ENCODE measurements at places on chromosomes 1 and 21.

- DNase-seq = peak; percentile 50
Observed at GRCh38 chr1:155174324-155175280, 953 bp downstream of the TRIM46 start.

DNA sequence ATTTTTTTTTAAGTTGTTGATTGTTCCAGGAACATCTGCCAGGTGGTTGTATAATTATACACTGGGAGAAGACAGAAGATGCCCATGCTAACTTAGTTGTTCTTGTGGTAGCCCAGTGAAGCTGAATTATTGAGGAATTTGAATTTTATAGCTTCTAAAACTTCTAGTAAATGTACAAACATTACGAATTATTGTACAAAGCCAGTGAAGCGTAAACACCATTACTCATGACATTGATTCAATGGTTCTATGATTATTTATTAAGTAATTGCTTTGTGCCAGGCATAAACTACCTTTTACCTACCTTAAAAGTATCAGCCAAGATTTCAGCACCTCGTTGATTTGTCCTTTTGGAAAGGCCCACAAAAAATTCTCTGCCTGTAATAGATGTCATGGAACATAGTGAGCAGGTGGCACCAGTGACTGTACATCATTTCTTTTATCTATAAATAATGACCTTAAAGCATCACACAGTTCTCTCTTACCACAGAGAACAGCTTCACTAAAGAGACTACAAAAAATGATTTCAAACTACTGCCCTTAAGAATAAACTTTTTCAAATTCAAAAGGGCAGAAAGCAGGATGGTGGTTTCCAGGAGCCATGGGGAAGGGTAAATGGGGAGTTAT, 74.9 kb upstream of the BCL10 start:
- no peak for DNase-seq

GRCh38 chr1:83102630-83103071, 896.3 kb downstream of the TTLL7 start:
- DNase-seq = no peak

- DNase-seq = no peak
Observed at GRCh38 chr1:154944401-154945159, 8.1 kb upstream of the PMVK start.

DNA sequence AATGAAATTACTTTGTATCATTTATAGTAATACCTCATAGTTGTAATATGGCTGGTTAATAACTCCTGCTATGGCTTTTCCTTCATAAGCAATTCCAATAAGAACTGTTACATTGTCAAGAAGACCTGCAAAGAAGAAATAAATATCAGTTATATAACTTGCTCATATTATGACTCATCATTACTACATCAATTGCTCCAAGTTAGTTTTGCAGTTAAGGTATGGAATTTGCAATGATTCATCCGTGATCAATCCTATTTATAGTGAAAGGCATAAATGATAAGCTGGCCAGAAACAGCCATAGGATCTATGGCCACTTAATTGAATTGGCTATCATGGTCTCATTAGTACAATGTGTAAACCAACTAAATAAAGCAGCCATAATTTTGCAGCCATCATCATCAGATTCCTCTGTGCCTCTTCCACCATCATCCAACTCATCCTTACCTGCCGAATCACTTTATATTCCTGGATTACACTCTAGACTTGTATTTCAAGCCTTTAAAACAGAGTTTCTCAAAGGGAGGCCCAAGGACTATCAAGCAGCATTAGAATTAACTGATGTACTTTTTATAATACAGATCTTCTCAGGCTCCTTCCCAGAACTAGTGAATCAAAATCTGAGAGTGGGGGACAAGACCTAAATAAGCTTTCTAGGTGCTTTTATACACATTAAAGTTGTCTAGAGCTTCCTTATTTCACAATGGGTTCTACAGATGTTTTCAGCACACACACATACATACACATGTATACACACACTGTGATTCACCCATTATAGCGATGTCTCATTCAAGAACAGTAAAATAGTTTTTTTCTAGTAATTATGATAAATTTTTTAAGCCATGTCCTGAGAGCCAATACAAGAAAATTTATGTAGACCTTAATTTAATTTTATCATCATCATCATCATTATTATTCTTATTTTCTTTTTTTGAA, 21.2 kb upstream of the EPRS1 start:
- DNase-seq = no peak

DNA sequence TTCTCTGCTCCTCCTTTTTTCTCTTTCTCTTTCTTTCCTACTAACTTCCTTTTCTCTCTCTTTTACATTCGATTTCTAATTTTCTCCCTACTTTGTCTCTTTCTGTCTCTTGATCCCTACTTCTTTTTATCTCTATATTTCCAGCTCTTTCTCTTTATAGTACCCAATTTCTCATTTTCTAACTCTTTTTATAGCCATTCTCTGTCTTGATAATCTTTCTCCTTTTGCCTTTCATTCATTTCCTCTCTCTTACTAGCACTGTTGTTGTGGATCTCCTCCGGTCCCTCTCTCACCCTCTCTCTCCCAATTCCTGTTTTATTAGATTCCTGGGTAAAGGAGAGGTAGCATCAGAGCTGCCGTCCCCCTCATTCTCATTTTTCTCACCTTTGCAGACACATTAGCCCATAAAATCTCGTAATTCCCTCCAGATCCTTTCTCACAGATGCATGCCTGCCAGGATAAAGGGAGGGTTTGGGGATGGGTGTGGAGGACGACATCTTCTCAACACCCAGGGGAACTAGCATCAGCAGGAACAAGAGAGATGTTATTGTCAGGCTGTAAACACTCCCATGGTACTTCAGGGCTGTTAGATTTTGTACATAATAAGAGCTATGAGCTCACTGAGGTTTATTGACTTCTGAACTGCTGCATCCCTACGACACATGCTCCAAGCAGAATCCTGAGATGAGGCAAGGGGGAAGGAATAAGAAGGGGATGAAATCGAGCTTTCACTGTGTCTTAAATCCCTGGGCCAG, 159.0 kb upstream of the GALNT2 start:
- no peak for DNase-seq

DNA sequence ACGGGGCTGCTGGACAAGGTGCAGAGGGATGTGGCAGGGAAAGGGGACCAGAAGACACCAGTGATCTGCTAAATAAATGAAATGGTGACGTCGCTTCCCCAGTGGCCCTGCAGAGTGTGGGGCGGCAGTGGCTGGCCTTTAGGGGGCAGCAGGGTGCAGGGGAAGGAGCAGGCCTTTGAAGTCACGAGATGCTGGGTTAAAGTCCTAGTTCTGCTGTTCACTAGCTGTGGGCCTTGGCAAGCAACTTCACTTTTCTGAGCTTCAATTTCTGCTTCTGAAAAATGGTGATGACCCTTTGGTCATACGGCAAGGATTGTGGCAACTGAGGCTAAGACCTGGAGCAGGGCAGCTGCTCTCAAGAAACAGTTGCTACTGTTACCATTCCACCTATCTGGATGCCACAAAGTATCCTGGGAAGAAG, 9.2 kb upstream of the GALE start:
- DNase-seq = peak; percentile 66

Measured in pons (tissue), 1 donor.